ENCODE measurements at places on chromosomes 3 and 15.

GRCh38 chr3:97810779-97811390, 10.9 kb upstream of the CRYBG3 start:
- no peak for DNase-seq

- DNase-seq, result no peak
Observed at GRCh38 chr3:154786724-154787123, 293.4 kb upstream of the MME start.

DNA sequence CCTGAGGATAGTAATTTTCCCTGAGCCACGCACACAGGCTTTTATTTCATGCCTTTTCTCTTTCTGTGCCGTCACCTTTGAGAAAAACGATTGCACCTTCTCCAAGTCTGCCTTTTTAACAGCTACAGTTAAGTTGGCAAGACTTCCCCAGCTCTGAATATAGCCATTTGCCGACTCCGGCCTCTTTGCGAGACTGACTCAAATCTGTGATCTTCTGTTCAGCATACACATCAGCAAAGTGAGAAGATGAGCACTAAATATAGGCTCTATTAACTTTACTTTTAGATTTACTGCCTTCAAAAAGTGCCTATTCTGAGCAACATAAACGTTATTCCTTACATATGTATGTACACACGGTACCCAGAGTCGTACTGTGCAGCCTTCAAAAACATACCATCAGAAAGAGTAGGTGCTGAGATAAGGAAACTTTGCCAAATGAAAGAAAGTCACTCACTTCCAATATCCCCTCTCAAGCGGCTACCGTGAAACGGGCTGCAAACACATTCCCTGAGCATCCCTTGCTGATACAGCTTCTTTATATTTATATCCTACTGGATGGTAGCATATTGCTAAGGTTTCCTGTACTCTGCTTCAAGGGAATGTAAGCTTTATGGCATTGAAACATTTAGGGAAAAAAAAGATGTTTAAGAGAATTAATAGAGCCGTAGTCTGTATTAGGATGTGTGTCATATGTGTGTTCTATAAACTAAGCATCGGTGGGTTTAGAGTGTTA, 283.3 kb upstream of the TPRG1 start:
- DNase-seq, result no peak

DNA sequence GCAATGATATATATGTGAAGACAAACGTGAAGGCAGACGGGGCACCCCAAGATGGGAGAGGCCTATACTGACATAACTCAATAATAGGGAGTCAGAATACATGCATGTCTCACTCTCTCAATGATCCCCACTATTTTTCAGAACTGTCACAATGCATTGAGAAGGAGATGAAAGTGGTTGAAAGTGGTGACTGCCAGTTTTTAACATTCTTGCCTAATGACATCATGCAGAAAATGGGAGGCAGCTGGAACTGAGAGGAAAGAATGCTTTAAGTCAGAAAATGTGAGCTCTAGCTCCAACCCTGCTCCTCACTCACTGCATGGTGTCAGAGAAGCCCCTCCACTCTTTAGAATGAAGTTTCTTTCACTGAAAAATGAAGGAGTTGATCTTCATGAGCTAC, 55.3 kb upstream of the P2RY1 start:
- no peak for DNase-seq

DNA sequence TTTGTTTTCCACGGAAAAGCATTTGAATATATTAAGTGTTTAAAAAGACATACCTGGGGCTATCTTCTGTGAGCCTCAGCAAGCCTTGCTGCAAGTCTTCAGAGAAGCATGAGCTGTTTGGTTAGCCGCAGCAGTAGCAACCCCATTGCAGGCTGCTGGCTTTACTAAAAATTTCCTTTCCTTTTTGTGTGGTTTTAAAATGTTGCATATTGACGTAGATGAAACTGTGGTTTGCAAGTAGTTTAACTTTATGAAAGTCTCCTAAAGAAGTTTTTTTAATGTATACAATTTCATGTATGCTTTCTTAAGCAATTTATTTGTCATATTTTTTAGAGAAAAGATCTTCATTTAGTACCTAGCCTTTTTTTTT, at the start of gene GPR171:
Gene GPR171, minus strand, starts transcription at position 166 of the 370 bp plus-strand sequence. CDS start 3,830 bp downstream, outside the sequence.
- DNase-seq, result no peak

DNA sequence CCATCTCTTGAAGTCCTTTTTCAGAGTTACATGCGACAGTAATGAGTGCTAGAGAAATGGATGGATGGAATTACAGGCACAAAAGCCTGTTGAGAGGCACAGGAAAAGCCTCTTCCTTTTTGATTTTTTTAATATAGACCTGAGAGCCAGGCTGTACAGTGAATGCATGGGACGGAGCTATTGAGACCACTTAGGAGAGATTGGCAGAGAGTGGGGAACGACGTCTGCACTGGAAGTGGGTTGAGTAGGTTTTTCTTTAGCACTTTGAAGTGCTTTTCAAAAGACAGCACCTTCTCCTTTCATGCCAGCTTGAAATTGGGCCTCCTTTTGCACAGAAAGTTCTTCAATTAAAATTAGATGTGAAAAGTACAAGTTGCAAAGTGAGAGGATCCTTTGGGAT, 37.0 kb downstream of the GLDN start:
- DNase-seq, result no peak

DNA sequence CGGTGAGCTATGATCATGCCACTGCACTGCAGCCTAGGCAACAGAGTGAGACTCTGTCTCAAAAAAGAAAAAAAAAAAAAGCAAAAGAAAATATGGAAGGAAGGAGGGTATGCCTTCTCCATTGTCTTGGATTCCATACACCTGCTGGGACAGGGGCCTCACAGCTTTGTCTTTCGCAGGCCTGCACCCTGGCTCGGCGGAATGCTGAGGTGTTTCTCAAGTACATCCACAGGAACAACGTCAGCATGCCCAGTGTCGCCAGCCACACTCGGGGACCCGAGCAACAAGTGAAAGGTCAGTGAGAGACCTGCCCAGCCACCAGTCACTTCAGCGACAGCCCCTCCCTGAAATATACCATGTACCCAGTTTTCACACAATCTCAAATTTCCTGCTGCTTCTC, 288.5 kb upstream of the UMPS start:
- DNase-seq, result no peak

DNA sequence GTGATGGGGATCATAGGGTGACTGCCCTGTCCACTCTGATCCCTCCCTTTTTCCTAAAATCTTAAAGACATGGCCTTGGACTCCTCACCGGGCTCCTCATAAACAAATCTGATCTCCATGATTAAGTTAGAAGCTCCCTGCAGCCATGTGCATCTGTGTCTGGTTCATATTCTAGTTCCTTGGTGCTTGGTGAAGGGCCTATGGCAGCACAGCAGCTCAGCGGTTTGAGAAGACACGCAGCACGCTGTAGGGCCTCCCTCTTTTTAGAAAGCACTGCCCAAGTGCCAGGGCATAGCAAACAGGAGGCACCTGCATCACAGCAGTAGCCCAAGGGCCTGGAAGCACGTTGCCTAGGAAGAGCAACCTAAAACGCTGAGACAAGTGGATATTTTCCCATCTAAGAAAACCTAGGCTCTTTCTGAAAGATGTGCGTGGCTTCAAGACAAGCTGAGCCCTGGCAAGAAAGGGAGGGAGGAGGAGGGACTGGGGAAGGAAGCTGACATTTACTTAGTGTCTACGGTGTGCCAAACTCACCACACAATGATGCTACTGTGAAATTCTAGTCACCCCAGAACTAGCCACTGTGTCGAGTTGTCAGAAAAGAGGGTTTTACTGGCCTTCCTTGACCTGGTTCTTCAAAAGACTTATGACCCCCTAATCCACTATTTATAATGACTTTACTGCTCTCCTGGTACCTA, 14.9 kb upstream of the ULK3 start:
- DNase-seq, result no peak
